A375 (cell line): ENCODE measurements at places on chromosomes 7 and 10. TPM values are rescaled to one million over a fixed set of nuclear protein-coding genes. Genes with fewer than 3 reads are reported as not detected.

Gene TMEM270
- total RNA-seq, result 0.93 TPM in 1 of 2 replicates, not detected in the other

Gene PTPN20
- not detected in 2 replicates for total RNA-seq

Gene PNLIPRP2
- total RNA-seq, result not detected in 2 replicates

Gene TMEM26
- not detected in 2 replicates for total RNA-seq

Gene VPS37D
- 3.2 and 7.2 TPM in 2 replicates for total RNA-seq

Gene PNLIP
- not detected in 2 replicates for total RNA-seq

Gene KIAA1549
- total RNA-seq, result 3.6 and 5.0 TPM in 2 replicates

Gene ZNF727
- 0.19 and 0.56 TPM in 2 replicates for total RNA-seq

Gene ATAD1
- total RNA-seq, result 32.4 and 41.4 TPM in 2 replicates

Gene PRSS2
- total RNA-seq, result not detected in 2 replicates

Gene PANK1
- total RNA-seq, result 1.9 and 5.6 TPM in 2 replicates

Gene NKX2-3
- total RNA-seq, result 0.13 TPM in 1 of 2 replicates, not detected in the other

Gene MYOZ1
- total RNA-seq, result 0.41 TPM in 1 of 2 replicates, not detected in the other

Gene HOGA1
- total RNA-seq, result 1.7 and 1.9 TPM in 2 replicates

Gene AZGP1
- 24.6 and 29.4 TPM in 2 replicates for total RNA-seq

Gene GIGYF1
- total RNA-seq, result 25.1 and 25.2 TPM in 2 replicates

Gene OGDHL
- 2.7 and 3.0 TPM in 2 replicates for total RNA-seq

Gene LBX1
- not detected in 2 replicates for total RNA-seq

Gene LHFPL3
- not detected in 2 replicates for total RNA-seq

Gene H2AZ2
- 271 and 294 TPM in 2 replicates for total RNA-seq

Gene AP5Z1
- total RNA-seq, result 22.5 and 29.1 TPM in 2 replicates

Gene OPN4
- total RNA-seq, result not detected in 2 replicates

Gene HSPA12A
- 2.0 TPM in 2 replicates for total RNA-seq
